Stimulated activated naive CD4-positive, alpha-beta T cell (primary cell): ENCODE measurements at places on chromosomes 1 and 21.

GRCh38 chr1:203338335-203339036, 12.4 kb downstream of the FMOD start:
- peak; percentile 59 for DNase-seq

DNA sequence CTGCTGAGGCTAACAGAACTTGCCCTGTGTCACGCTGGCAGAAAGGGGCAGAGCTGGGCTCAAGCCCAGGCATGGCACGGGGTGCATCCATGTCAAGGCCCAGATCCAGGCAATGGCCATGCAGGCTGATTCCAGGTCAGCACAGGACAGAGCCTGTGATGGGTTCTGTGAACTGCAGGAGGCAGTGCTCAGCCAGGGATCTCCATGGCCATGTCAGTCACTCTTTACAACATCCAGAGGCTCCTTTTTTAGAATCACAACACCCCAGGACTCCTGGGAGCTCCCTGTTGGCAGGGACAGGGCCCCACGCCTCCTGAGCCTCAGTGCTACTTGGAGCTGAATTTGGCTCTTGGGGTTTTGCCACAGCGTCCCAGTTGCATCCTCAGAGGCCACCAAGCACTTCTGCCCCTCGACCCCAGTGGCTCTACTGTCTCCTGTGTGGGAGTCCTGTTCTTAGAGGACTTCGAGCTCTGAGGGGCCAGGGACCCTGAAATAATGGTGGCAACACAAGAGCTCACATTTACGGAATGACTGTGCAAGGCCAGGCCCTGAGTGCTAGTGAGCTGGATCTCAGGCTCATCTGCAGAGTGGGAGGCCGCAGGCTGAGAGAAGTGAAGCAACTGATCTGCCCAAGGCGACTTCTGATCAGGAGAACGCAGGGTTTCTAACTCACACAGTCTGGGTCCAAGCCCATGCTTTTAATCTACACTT, 211.5 kb downstream of the TRABD2B start:
- no peak for DNase-seq

GRCh38 chr1:240813720-240814119, 201.8 kb upstream of the GREM2 start:
- DNase-seq = no peak

GRCh38 chr1:46379996-46380395, 14.1 kb upstream of the FAAH start:
- DNase-seq = no peak

DNA sequence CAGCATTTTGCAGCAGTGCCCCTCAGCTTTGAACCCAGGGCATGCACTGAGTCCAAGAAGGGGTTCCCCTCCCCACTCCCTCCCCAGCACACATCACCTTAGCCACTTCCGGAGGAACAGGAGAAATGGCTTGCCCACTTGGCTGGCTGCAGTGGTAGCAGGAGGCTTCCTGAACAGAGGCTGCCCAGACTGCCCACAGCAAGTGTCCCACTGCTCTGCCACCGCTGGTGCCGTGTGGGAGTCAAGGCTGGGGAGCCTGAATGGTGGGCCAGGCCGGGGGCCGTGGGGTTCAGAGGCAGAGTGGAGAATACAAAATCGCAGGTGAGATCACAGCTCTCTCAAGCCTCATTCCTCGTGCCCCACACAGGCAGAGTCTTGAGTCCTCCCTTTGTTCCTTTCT, 34.5 kb downstream of the CD247 start:
- no peak for DNase-seq
